ENCODE measurements at places on chromosomes 16 and 17.

DNA sequence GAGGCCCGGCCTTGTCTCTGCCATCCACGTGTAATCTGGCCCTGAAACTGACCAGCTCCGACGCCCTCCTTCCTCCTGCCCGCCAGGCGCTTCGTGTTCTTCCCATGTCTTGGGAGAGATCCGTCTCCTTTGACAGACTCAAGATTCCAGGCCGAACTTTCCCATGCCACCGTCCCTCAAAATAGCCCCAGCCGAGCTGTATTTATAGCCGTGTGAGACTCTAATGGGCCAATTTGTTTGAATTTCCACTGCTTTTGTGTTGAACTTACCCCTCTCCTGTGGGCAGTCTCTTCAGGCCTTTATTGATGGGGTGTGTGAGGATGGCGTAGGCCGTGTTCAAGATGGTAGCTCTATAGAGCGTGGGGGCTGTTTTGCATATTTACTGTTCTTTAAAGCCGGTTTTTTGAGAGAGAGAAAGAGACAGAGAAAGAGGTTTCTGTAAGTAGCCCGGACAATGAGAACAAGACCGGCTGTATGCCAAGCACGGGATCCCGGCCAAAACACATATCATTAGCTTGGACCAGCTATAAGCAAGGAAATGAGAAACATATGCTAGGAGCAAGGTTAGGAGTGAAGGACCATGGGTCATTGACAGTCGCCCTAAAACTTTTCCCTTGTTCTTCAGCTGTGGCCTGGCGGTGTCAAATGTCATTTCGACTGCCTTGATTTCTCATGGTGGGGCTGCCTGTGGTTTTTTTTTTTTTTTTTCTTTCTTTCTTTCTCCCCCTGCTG, 124.5 kb upstream of the ZFHX3 start:
- no peak for DNase-seq

GRCh38 chr16:66164581-66165247, 201.8 kb upstream of the CDH5 start:
- DNase-seq: no peak

GRCh38 chr17:16328997-16329396, 24.3 kb downstream of the CENPV start:
- no peak for DNase-seq

DNA sequence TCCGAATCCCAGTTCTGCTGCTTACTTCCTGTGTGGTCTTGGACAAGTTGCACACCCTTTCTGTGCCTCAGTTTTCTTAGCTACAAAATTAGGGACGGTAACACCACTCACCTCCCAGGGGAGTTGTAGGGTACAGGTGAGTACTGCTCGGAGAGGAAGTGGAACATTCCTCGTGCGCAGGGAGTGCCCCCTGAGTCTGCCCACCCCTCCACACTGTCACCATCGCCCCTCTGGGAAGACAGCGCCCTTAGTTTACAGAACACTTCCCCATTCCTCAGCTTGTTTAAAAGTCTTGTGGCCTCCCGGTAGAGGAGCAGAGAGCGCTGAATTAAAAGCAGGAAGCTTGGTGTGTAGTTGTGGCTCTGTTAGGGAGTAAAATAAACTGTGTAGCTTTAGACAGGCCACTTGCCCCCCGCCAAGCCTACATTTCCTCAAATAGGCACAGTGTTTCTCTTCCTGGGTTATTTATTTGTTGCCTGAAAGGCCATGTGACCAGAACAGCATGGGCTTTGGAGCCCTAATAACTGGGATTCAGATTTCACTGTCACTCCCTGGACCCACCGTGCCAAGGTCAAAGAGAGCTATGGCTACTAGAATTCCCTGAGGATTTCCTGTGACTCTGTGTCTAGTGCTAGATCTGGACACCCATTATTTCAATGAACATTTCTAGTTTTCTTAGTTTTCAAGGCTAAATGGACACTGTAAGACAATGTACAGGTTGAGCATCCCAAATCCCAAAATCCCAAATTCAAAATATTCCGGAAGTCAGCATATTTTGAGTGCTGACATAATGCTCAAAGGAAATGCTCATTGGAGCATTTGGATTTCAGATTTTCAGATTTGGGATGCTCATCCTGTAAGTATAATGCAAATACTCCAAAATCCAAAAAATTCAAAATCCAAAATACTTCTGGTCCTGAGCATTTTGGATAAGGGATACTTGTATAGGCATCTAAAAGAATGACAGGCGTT, 372.5 kb downstream of the SNX29 start:
- no peak for DNase-seq

GRCh38 chr16:1010251-1010650, 28.7 kb downstream of the SOX8 start:
- DNase-seq: no peak

- no peak for DNase-seq
Observed at GRCh38 chr17:65177901-65178300, 40.7 kb downstream of the RGS9 start.

DNA sequence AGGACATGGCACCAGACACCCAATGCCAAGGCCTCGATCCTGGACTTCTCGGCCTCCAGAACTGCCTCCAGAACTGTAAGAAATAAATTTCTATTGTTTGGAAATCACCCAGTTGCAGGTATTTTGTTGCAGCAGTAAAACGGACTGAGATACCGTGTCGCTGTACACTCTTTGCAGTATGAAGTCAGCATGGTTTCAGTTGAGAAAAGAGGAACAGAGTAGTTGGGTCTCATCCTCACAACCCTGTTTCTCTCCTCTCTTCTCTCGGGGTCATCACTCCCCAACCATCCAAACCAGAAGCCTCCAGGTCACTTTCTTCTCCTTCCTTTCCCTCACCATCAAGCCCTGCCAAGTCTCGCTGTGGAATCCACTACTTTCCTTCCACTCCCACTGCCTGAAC, 77.8 kb downstream of the ADCY9 start:
- DNase-seq: no peak

DNA sequence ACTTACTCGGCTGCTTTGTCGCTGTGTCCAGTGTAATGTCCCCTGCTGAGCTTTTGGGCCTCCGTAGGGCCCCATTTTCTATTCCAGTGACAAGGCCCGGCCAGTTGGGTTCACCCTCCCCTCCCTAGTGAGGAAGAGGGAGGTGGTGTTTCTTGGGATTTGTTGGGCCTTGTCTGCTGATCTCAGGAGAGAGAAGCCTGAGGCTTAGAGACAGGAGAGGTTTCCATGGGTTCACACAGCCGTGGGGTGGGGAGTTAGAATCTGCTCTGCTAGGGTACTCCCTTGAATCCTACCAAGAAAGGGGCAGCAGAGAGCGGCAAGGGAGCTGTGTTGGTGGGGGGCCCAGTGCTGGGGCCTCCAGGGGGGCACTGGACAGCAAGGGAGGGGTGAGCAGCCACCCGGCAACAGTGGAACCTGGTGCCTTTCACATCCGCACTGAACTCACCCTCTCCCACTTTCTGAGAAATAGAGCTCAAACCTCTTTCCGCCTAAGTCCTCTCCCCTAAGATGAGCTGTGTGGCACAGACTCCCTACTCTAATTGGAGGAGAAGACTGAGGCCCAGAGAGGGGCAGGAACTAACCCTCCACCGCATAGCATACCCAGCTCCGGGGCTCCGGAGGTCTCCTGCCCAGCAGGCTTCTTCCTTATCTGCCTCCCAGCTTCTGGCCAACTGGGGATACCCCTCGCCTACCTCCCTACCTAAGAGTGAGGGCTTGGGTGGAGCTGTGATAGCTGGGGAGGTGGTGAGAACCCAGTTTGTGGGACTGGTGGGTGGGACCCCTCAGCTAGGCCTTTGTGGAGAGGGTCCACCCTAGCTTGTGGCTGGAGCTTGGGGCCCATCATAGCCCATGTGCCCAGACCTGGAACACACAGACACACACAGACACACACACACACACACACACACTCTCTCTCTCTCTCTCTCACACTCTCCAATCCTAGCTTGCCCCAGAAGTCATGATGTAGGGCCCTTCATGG, 6.8 kb downstream of the TBKBP1 start:
- no peak for DNase-seq

GRCh38 chr16:75927810-75928209, 201.5 kb upstream of the CPHXL start:
- no peak for DNase-seq

DNA sequence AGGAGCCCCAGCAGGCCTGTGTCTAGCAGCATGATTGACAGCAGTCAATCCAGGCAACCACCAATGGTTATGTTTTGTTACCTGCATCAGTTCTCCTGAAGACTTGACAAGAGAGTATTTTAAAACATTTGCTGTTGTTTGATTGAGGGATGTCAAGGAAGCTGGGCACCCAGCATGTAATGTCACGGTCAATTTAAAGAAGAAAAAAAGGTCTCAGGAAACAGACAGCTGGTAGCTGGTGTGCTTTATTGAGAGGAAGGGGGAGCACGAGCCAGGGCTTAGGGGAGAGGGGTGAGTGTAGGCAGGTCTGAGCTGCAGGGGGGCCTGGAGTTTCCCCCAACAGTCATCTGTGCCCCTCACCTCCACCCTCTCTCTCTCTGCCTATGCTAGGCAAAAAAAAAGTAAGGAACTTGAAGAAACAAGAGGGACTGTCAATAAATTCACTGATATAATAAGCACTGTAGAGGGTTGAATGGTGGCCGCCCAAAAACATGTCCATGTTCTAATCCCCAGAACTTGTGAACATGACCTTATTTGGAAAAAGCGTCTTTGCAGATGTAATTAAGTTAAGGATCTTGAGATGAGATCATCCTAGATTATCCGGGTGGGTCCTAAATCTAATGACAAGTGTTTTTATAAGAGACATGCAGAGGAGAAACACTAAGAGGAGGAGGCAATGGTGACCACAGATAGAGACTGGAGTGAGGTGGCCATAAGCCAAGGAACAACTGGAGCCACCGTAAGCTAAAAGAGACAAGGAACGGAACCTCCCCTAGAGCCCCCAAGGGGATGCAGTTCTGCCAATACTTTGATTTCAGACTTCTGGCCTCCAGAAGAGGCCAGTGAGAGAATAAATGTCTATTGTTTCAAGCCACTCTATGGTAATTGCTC, 14.5 kb downstream of the TSPOAP1 start:
- DNase-seq: no peak

- DNase-seq: no peak
Observed at GRCh38 chr16:46690281-46691178, 1.1 kb downstream of the ORC6 start.

GRCh38 chr16:497258-497657, 30.3 kb upstream of the CAPN15 start:
- no peak for DNase-seq

DNA sequence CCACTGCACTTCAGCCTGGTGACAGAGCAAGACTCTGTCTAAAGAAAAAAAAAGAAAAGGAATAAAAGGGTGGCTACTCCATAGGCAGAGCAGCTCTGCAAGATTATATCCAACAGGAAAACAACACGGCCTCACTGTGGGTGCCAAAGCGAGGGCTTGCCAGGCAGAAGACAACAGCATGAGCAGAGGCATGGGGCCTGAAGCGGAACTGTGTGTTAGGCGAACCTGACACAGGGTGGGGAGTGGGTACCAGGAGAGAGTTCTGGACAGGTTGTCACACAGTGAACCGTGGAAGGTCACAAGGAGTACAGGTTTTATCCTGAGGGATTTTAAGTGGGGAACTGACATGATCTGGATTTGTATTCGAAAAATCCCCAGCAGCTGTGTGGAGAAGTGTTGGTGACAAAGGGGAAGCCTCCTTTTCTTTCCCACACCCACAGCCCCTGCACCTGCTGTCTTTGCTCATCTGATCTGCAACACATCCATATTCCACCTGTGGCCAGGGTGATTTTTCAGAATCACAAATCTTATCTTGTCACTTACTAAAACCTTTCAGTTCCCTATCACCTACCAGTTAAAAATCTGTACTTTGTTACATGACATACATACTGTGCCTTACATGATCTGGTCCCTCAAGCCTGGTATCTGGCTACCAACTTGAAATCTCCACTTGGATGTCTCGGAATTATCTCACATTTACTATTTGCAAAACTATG, 23.2 kb upstream of the ARHGAP17 start:
- DNase-seq: no peak

GRCh38 chr17:66733759-66734158, 101.2 kb upstream of the CACNG5 start:
- no peak for DNase-seq

- DNase-seq: no peak
Observed at GRCh38 chr16:65101009-65101408, 20.9 kb downstream of the CDH11 start.

DNA sequence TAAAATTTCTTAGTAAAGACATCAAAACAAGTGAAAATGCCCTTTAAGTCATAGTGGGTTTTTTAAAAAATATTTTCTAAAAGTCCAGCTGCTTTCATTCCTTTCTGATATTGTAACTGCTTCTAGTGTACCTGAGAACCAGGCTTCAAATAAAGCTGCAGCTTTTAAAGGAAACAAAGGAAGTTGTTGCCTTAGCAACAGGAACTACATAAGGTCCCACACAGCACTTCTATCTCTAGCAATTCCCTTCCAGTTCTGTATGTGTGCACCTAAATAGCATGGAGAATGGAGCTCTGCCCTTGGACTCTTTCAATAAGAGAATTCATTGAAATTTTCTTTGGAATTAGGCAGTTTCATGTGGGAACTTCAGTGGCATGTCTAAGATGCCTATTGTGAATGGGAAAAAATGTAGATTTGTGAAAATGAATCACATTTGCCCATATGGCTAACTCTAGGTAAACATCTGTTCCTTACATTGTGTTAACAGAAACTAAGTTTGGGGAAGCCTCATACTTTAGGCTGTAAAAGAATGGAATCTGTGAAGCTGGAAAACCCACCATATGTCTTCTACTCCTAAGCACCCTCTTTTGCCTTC, 206.4 kb downstream of the KIF2B start:
- DNase-seq: no peak

GRCh38 chr16:59566446-59566845, 832.3 kb upstream of the GOT2 start:
- DNase-seq: no peak

- DNase-seq: no peak
Observed at GRCh38 chr17:30344283-30345088, 10.6 kb upstream of the TMIGD1 start.

- no peak for DNase-seq
Observed at GRCh38 chr17:59406808-59407381, 75.4 kb downstream of the YPEL2 start.

DNA sequence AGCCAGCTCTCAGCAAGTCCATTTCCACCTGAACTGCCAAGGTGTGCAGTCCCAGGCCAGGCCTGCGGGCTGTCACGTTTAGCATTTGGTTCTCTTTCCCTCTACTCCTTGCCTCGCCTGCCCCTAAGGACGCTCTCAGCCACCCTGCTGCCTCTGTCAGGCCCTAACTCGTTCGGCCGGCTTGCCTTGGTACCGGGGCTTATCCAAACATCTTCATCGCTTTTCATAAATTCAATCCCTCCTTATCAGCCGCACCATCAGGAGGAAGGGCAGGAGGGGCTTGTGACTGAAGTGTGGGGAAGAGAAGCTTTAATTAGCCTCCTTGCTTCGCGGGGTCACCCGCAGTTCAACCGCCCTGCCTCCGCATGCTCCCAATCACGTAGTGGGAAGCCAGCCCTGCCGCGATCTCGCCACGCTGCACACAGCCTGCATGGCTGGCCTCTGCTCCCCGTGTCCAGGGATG, 231.1 kb downstream of the SOX9 start:
- DNase-seq: no peak

DNA sequence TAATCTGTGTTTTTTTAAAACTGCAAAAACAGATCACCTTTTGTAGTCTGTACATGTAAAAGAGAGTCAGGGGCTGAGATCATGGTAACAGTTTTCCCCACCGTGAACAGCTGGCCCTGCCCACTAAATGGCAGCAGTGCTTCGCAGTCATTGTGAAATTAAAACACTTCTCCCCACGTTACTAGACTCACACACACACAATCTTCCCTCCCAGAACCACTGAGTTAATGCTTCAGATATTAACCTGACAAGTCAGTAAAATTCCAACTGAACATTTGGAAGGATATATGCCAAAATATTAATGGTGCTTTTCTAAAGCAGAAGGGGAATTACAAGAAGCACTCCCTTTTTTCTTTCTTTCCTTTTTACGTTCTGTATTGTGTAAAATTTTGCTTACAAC, 1.2 kb upstream of the CD300LG start:
- DNase-seq: no peak

GRCh38 chr16:66045626-66046025, 320.9 kb upstream of the CDH5 start:
- DNase-seq: no peak
